Activated CD8-positive, alpha-beta T cell treated with anti-CD3 and anti-CD28 coated beads for 36 hours (primary cell): ENCODE measurements at places on chromosomes 13 and 19. TPM values are rescaled to one million over a fixed set of nuclear protein-coding genes. Genes with fewer than 3 reads are reported as not detected.

Gene TEX26
- not detected for total RNA-seq

Gene THSD1
- 0.18 TPM for total RNA-seq

Gene CD79A
- total RNA-seq = 21.0 TPM

DNA sequence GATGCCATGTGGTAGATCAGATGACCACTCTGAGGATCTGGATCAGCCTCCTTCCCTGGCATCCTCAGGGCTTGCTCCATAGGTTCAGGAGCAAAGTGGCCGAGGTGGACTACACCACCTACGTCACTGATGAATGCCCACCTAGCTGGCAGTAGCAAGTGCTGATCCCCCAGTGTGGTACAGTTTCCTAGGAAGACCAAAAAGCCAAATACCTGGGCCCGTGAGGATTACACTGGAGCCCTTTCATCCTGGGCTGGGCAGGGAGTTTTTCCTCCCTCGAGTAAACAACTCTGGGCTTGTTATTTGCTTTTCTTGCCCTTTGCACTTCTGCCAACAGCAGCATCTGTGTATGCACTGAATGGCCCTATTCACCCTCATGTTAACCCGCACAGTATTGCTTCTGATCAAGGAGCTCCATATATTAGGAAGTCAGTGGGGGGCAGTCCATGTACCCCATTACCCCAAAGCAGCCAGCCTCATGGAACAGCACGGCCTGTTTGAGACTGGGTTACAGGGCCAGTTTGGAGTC lies 3.3 kb upstream of the MYADM start:
- DNase-seq = no peak
- H3K27me3 ChIP-seq = no peaks in the 10 kb centered on the region
- peaks cover 13% of the 10 kb centered on the region for H3K4me1 ChIP-seq
- H3K36me3 ChIP-seq = no peaks in the 10 kb centered on the region
- H3K4me3 ChIP-seq = no peak overlapping the region

GRCh38 chr13:35512271-35512920 lies 35.9 kb upstream of the MAB21L1 start:
- H3K4me3 ChIP-seq = no peak overlapping the region
- no peaks in the 10 kb centered on the region for H3K27me3 ChIP-seq
- DNase-seq = no peak
- H3K36me3 ChIP-seq = no peaks in the 10 kb centered on the region
